Aortic smooth muscle cell (primary cell): ENCODE measurements at places on chromosomes 6 and 20. TPM values are rescaled to one million over a fixed set of nuclear protein-coding genes. Genes with fewer than 3 reads are reported as not detected.

The CD24 gene
- 0.26 and 0.37 TPM in 2 replicates for total RNA-seq

The C6orf89 gene
- total RNA-seq: 37.8 and 43.8 TPM in 2 replicates

The SNHG17 gene
- 3.9 and 6.1 TPM in 2 replicates for total RNA-seq

The PXMP4 gene
- 6.9 and 7.0 TPM in 2 replicates for total RNA-seq
